ENCODE measurements at places on chromosomes 16 and 17.

DNA sequence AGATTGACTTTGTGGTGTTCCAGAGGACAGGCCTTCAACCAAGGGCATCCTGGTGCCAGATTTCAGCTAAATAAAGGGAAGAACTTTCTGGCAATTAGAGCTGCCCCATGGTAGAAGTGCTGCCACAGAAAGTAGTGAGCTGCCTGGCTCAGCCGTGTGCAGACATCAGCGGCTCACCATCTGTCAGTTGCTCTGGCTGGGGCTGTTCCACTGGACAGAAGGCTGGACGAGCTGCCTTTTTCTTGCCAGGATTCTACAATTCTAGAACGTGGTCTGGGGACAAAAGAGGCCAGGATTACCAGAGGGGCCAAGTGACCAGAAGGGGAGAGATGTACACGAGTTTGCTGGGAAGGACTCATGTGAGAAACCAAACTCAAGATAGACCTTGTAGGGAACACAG, 107.0 kb upstream of the RPL38 start:
- H3K4me1 ChIP-seq = no peaks in the 10 kb centered on the region
- no peak for DNase-seq
- H3K4me3 ChIP-seq = no peak overlapping the region
- H3K36me3 ChIP-seq = no peaks in the 10 kb centered on the region
- no peaks in the 10 kb centered on the region for H3K27me3 ChIP-seq
- H3K27ac ChIP-seq = no peak overlapping the region

- no peaks in the 10 kb centered on the region for H3K4me1 ChIP-seq
- DNase-seq = no peak
- H3K27ac ChIP-seq = no peak overlapping the region
- H3K36me3 ChIP-seq = no peaks in the 10 kb centered on the region
- H3K4me3 ChIP-seq = no peak overlapping the region
- no peaks in the 10 kb centered on the region for H3K27me3 ChIP-seq
Measured at GRCh38 chr17:17965152-17965721, 7.0 kb downstream of the TOM1L2 start.

GRCh38 chr17:49574323-49574781, 1.3 kb upstream of the NXPH3 start:
- H3K27me3 ChIP-seq = no peaks in the 10 kb centered on the region
- no peak overlapping the region for H3K27ac ChIP-seq
- no peak for DNase-seq
- H3K36me3 ChIP-seq = no peaks in the 10 kb centered on the region
- peaks cover 4% of the 10 kb centered on the region for H3K4me1 ChIP-seq

DNA sequence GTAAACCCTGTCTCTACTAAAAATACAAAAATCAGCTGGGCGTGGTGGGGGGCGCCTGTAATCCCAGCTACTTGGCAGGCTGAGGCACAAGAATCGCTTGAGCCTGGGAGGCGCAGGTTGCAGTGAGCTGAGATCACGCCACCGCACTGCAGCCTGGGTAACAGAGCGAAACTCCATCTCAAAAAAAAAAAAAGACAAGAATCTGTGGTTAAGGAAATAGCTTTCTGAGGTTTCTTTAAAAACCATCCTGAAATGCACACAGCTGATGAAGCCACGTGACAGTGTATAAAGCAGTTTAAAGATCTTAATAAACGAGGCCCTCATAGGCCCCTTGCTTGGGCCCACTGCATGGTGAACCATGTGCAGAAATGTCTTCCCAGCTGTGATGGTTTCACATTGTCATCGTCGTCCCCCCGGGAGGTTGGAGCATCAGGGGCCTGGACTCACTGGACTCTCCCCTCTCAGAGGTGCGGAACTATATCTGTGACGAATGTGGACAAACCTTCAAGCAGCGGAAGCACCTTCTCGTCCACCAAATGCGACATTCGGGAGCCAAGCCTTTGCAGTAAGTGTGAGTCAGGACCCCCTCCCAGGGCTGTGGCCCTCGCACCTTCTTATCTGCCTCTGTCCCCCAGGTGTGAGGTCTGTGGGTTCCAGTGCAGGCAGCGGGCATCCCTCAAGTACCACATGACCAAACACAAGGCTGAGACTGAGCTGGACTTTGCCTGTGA, 16.2 kb downstream of the ZNF276 start:
- no peak for DNase-seq
- no peak overlapping the region for H3K4me3 ChIP-seq
- no peaks in the 10 kb centered on the region for H3K27me3 ChIP-seq
- H3K4me1 ChIP-seq = no peaks in the 10 kb centered on the region
- H3K27ac ChIP-seq = no peak overlapping the region

- H3K36me3 ChIP-seq = no peaks in the 10 kb centered on the region
- H3K4me1 ChIP-seq = 0 out of 2 replicates have a peak, but pooled peaks cover 3% of the 10 kb centered on the region
- no peak overlapping the region for H3K27ac ChIP-seq
- DNase-seq = no peak
- H3K27me3 ChIP-seq = peaks cover 10% of the 10 kb centered on the region
- H3K4me3 ChIP-seq = no peak overlapping the region
Measured at GRCh38 chr16:160691-161190, 5.0 kb upstream of the HBM start.

GRCh38 chr17:83138820-83139219, 59.4 kb downstream of the METRNL start:
- no peak for DNase-seq
- no peak overlapping the region for H3K4me3 ChIP-seq
- H3K36me3 ChIP-seq = no peaks in the 10 kb centered on the region
- no peaks in the 10 kb centered on the region for H3K27me3 ChIP-seq
- no peaks in the 10 kb centered on the region for H3K4me1 ChIP-seq

DNA sequence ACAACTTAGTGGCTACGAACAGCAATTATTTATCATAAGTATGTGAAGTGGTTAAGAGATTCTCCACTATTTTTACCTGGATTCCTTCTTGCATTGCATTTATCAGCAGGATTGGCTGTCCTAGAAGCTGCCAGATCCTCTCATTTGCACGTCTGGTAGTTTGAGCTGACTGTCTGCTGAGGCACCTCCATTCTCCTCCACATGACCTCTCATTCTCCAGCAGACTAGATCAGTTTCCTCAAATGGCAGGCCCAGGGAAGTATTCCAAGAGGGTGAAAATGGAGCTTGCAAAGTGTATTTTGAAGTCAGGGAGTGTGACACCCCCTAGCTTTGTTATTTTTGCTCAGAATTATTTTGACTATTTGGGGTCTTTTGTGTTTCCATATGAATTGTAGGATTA, 870.1 kb downstream of the CDH11 start:
- H3K4me3 ChIP-seq = no peak overlapping the region
- H3K36me3 ChIP-seq = no peaks in the 10 kb centered on the region
- no peaks in the 10 kb centered on the region for H3K4me1 ChIP-seq
- no peaks in the 10 kb centered on the region for H3K27me3 ChIP-seq
- no peak for DNase-seq

DNA sequence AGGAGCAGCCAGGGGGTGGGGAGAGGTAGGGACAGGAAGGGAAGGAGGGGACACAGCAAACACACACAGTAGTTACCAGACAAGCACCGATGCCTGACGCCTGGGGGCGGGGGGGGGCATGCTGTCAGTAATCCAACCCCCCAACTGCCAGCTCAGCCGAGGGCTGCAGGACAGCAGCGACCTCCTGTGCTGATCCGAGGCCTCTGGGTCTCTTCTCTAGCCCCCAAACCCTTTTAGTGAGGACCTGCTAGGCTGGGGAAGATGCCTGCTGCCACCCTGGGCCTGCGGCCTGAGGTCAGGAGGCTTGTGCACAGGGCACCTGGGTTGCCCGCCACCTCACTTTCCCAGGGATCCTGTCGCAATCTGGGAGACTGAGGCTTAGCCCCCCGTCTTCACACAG, 11.6 kb downstream of the FLOT2 start:
- H3K27me3 ChIP-seq = no peaks in the 10 kb centered on the region
- H3K4me3 ChIP-seq = no peak overlapping the region
- peaks cover 15% of the 10 kb centered on the region for H3K36me3 ChIP-seq
- no peaks in the 10 kb centered on the region for H3K4me1 ChIP-seq

GRCh38 chr16:64417711-64418227, 704.1 kb downstream of the CDH11 start:
- H3K36me3 ChIP-seq = no peaks in the 10 kb centered on the region
- no peak overlapping the region for H3K27ac ChIP-seq

- H3K36me3 ChIP-seq = no peaks in the 10 kb centered on the region
- no peak overlapping the region for H3K27ac ChIP-seq
- no peak for DNase-seq
Measured at GRCh38 chr16:1876468-1876867, 4.5 kb upstream of the MEIOB start.

DNA sequence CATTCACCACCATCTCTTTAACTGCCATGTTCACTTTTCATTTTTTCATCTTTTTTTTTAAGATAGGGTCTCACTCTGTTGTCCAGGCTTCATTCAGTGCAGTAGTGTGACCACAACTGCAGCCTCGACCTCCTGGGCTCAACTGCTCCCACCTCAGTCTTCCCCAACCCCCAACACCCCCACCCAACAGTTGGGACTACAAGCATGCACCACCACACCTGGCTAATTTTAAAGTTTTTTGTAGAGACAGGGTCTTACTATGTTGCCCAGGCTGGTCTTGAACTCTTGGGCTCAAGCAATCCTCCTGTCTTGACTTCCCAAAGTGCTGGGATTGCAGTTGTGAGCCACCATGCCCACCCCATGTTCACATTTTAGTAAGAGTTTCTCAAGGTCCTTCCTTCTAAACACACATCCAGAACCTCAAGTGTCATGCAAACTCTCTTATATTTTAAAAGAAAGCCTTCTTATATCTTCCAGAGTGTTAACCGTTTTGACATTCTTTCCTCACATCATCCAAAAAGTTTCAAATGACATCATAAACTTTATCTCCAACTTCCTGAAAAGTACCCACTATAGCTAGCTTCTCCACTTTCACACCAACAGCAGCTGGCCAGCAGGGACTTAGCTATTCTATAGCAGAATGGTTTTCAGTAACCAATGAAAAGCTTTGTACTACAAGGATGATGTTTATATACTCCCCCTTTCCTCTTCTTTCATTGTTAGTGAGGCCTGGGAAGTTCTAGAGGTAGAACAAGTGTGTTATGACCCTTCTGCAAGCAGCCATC, 49.3 kb downstream of the TRAF4 start:
- H3K4me3 ChIP-seq = no peak overlapping the region
- H3K27me3 ChIP-seq = no peaks in the 10 kb centered on the region
- DNase-seq = no peak

DNA sequence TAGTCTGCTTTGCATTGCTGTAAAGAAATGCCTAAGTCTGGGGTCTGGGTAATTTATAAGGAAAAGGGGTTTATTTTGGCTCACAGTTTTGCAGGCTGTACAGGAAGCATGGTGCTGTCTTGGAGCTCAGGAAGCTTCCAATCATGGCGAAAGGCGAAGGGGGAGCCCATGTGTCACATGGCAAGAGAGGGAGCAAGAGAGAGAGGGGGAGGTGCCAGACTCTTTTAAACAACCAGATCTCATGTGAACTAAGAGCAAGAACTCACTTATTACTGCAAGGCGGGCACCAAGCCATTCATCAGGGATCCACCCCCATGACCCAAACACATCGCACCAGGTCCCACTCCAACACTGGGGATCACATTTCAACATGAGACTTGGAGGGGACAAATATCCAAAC, 148.2 kb upstream of the HS3ST2 start:
- H3K4me1 ChIP-seq = no peaks in the 10 kb centered on the region
- DNase-seq = no peak
- H3K36me3 ChIP-seq = no peaks in the 10 kb centered on the region
- H3K27ac ChIP-seq = no peak overlapping the region
- no peaks in the 10 kb centered on the region for H3K27me3 ChIP-seq

DNA sequence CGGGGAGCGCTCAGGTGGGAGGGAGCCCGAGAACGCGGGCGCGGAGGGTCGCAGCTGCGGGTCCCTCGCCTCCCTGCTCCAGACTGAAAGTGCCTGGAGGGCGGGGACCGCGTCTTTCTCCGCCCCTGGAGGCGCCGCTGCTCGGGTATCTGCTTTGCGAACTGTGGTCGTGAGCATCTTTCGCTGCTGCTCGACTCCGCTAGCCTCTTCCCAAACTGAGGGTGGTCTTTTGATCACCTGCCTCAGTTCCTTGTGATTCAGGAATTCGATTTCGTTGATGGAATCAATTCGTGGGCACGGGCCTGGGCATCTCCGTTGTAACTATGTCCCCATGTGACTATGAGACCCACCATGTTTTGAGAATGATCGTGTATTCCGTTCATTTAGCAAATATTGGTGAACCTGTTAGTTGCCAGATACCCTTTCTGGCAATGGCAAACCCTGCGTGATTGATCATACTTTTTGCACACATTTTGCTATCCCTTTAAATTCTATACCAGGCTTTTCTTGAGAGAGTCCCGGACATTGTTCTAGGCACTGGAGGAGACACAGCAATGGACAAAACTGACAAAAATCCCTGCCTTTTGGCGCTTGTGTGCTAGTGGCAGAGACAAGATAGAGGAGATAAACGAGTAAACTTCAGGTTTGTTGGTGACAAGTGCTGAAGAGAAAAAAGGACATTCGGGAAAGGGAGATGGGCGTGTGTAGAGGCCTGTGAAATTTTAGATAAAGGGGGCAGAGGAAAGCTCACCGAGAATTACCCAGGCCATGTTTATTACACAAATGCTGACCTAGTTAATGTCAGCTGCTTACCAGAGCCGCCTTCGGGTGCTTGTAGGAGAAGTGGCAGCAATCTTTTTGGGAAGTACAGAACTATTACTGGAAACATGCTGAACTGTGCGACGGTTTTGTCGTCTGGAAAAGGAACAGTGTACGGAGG, 948 bp downstream of the UTP18 start:
- H3K27me3 ChIP-seq = no peaks in the 10 kb centered on the region
- H3K4me3 ChIP-seq = peak overlapping the region; percentile 95
- peaks cover 5% of the 10 kb centered on the region for H3K36me3 ChIP-seq
- H3K4me1 ChIP-seq = peaks cover 2% of the 10 kb centered on the region

- no peak overlapping the region for H3K27ac ChIP-seq
- H3K36me3 ChIP-seq = no peaks in the 10 kb centered on the region
- H3K27me3 ChIP-seq = no peaks in the 10 kb centered on the region
Measured at GRCh38 chr16:67082891-67083290, 26.9 kb upstream of the PHAF1 start.

DNA sequence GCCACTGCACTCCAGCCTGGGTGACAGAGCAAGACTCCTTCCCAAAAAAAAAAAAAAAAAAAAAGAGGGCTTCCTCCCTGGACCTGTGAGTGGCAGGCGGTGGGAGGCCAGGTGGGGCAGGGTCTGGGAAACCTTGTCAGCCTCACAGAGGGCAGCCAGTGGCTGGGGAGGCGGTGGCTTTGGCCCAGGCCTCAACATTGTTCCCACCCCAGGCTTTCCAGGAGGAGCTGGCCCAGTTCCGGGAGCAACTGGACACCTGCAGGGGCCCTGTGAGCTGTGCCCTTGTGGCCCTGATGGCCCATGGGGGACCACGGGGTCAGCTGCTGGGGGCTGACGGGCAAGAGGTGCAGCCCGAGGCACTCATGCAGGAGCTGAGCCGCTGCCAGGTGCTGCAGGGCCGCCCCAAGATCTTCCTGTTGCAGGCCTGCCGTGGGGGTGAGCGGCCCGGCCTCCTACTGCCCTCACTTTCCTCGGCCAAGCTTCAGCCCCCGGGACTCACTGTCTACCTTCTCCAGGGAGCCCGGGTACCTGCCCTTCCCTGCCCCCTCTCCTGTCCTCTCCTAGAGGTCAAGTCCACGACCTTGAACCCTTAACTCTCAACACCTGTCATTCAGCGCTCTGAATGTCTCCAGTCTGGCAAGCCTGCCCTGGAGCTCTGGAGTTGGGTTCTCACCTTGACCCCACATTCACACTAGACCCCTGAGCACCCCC, 12.4 kb downstream of the ZNF213 start:
- H3K27ac ChIP-seq = no peak overlapping the region

All from iPS DF 6.9 (cell line).